ENCODE measurements at places on chromosomes 7 and 10.

GRCh38 chr10:9869205-9869604 is 1148.5 kb upstream of the CELF2 start:
- DNase-seq, result no peak

- no peak for DNase-seq
Observed at GRCh38 chr7:121133444-121133843, 144.9 kb downstream of the CPED1 start.

DNA sequence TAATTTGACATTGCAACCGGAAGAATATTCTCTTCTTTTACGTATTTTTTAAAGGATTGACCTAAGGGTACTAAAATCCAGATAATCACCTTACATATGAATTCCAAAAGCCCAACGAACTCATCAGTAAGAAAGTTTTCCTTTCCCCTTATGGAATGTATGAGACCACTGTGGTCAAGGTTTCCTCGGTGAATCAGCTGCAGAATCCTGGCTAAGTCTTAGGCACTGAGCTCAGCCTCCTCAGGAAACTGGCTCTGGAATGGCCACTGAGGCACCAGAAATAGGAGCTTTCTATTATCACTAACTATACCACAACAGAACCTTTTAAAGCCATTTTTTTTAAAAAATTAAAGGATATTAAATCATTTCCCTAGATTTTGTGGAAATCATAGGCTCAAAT is 21.0 kb downstream of the SVIL start:
- no peak for DNase-seq

- no peak for DNase-seq
Observed at GRCh38 chr7:6161463-6162330, 110.7 kb downstream of the CYTH3 start.

- DNase-seq, result no peak
Observed at GRCh38 chr7:153590136-153590535, 462.1 kb upstream of the DPP6 start.

DNA sequence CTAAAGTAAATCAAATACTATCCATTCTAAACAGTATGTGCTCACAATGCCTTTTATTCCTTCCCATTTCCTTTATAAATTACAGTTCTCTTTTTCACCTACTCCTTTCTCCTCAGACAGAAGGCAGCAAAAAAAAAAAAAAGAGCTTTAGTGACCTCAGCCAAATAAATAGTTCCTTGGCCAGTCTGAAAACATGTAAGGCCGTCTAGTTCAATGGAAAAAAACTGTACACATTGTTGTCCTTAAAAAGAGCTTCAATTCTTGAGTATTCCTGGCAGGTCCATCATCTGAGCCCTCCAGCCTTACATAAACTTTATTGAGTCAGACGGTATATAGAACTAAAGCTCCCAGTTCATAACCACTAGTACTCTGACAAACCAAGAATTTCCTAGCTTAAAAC is 185.4 kb downstream of the CACNA2D1 start:
- no peak for DNase-seq
